ENCODE measurements at places on chromosomes 13 and 19.

DNA sequence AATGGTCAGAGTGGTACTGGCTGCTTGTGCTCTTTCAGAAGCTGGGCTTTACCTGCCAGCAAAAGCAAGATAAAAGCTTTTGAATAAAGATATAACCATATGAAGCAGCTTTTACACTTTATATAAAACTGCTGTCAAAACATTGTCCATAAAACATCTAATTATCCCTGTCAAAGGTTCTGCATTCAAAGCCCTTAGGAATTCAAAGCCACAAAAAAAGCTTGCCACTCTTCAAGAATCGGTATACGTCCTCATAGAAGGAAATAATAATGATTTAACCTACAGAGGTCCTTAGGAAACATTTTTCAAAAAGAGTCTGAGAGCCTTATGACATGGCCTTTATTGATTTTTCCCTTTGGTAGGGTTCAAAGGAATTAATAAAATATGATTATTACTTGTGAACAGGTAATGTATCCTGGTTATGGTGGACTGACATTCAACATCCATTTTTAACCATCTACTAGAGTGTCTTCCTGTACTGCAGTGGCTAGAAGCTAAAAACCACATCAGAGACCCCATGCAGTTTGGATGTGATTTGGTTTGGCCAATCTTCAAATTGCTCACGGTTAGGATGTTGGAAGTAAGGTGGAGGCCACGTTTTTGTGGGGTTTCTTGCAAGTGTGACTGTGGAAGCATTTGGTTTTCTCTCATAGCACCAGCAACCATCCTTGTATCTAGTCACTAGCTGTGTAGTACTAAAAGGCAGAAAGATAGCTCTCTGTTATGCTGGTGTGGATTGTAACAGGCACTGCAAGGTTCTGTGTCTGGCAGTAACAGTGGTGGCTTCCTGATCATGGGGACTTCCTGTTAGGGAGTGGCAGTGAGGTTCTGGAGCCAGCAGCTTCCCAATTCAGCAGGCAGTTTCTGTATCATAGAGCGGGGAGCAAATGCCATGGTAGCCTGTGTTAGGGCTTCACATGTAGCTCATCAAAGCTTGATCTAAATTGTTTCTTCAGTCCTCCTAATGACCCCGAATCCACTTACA, 441.5 kb downstream of the DIAPH3 start:
- no peak for DNase-seq

DNA sequence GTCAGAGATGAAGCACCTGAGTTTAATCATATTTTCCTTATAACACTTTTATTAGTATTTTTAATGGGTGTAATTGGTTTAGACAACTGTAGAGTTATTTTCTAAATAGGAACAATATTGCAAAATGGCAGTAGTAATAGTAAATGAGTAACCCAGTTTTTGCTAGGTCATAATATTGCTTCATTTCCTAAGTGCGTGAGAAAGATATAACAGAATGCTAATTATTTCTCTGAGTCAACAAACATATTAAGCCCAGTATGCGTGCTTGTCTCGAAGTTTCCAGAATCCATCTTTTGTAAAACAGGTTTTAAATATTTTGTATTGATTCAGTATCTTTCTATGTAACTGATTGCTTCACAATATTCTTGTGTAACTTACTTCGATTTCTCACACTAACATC, 315.3 kb downstream of the MYO16 start:
- peak; percentile 88 for DNase-seq

GRCh38 chr13:98313023-98313921, 136.2 kb upstream of the RNF113B start:
- DNase-seq: no peak

DNA sequence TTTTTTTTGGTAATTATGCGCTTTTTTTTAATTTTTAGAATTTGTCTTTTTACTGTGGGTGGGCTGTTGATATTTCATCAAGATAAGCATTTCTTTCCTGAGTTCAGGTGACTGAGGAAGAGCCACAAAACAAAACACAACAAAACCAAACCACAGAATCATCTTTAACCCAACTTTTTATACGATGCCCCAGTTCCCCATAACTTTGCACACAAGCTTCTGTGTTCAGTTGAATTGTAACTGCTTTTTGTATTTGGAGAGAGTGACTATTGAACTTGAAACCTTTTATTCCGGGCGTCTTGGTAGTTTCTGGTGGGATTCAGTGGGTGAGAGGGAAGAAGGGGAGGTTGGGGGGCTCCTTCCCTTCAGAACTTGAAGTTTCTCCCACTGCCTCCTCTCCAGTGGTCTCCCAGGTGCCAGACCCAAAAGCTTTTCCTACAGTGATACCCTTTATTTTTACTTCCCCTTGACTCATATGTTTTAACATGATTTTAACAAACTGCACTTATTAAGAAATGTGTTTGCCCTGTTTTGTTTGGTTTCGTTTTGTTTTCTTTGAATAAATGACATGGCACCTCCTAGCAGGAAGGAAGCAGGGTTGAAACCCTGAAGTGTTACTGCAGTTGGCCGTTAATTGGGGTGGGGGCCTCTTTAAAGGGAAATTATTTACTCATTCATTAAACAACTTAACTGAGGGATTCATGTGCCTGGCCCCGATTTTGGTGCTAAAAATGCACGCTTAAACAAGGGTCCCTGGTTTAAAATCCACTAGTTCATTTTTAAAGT, 2.7 kb upstream of the CCDC97 start:
- no peak for DNase-seq

- peak; percentile 62 for DNase-seq
Observed at GRCh38 chr13:52455677-52456041, 381 bp downstream of the CKAP2 start.
